Stimulated activated CD4-positive, alpha-beta T cell treated with anti-CD3 and anti-CD28 coated beads, TNF-alpha, amount 100 ng/mL, for 1 hour (primary cell): ENCODE measurements at places on chromosomes 4 and X.

DNA sequence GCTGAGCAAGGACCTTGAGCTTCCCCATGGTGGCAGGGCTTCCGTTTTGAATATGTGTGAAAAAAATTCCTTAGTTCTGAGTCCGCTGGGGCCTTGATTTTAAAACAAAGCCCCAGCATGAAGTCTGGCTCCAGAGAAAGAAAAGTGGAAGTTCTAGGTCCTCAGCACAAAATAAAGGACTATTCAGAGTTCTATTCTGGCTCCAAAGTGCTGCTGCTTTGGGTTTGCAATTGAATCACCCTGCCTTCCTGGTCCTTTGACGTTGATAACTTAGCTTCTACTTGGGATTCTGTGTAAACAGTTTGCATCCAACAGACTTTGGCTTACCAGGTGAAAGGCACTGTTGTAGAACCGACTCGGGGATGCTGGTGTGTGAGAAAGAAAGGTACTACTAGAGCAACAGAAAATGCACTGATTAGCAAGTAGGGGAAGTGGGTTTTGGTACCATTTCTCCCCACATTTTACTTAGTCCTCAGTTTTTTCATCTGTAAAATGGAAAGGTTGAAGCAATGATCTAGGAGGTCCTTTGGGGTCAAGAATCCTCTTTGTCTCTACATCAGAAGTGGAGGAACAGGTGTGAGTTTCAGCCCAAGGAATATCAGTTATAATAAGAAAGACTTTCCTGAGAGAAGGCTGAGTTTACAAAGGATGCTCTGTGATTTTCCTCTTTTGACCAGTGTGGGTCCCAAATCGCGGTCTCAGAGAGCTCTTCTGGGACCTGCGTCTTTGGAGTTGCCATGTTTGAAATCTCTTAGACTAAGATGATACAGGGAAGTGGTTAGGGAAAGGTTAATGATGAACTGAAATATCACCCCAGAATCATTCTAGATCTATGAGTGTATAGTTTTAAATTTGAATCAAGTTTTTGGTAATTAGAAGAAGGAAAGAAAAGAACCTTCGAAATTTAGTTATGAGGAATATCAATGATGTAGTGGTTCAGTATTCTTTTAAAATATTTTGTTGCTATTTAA, 28.2 kb downstream of the IGFBP7 start:
- DNase-seq: no peak

DNA sequence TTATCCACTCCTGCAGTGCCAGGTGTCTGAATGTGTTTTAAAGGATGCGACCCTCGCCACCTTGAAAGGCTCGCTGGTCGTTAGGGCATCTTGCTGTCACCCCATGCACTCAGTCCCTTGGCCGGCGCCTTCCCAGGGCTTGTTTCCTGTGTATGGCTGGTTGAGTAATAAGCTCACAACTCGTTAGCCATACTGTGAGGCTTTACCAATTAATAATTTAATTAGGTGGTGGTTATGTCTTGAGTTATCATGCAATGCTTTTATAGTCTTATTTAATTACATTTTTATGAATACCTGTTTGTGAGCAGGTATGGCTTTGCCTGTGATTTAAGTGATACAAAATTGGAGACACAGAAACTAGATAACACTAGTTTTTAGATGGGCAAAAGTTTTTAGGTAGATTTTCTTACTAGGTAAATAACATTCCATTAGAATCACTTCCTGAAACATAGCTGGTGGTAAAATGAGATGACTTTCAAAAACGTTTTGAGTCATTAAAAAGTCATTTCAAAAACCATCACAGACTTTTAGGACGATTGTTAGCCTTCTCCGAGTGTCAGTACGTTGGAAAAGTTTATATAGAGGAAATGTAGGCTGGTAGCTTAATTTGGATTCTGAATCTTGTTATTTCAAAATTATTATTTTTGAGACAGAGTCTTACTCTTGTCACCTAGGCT, 18.2 kb downstream of the PTTG2 start:
- DNase-seq: no peak

GRCh38 chrX:68048774-68049173, 384.5 kb downstream of the OPHN1 start:
- DNase-seq: no peak

GRCh38 chr4:107276052-107276451, 239.9 kb upstream of the DKK2 start:
- DNase-seq: no peak

- no peak for DNase-seq
These were observed 47.0 kb upstream of the SCOC start for GRCh38 chr4:140326395-140326993.

- no peak for DNase-seq
These were observed 291.2 kb upstream of the HS3ST1 start for GRCh38 chr4:11719879-11720278.

DNA sequence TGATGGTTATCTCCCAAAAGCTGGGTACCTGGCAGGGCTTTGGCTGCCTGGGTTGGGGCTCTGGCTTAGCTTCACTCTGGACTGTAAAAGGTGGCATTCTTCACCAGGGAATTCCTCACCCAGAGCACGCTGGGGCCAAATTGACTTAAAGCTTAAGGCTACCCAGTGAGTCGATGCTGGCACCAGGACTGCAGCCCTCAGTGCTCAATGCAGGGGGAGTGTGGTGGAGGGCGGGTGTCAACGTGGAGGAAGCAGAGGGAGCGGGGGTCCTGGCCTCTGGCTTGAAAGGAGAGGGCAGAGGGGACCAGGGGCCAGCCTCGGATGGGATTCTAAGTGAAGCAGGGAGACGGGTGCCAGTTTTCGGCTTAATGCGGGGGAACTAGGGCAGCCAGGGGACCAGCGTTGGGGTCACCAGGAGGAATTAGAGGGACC, 446 bp upstream of the FAM50A start:
- DNase-seq: no peak

DNA sequence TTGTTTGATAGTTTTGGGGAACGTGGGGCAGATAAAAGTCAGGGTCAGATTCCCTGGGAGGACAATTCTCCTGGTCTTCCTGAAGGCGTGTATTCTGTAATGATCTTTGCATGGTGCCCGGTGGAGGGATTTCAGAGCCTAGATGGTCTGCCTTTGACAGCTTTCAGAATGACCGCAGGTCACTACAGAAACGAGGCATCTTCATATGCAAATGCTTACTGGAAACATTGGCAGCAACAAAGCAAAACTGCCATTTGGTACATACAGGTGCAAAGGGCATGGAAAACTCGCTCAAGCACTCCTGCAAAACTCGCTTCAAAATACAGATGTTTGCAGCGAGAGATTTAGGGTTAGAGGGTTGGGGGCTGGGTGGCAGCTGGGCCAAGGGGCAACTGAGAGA, 8.8 kb downstream of the C4orf50 start:
- DNase-seq: no peak

GRCh38 chr4:118372251-118372650, 19.4 kb upstream of the PRSS12 start:
- DNase-seq: no peak

DNA sequence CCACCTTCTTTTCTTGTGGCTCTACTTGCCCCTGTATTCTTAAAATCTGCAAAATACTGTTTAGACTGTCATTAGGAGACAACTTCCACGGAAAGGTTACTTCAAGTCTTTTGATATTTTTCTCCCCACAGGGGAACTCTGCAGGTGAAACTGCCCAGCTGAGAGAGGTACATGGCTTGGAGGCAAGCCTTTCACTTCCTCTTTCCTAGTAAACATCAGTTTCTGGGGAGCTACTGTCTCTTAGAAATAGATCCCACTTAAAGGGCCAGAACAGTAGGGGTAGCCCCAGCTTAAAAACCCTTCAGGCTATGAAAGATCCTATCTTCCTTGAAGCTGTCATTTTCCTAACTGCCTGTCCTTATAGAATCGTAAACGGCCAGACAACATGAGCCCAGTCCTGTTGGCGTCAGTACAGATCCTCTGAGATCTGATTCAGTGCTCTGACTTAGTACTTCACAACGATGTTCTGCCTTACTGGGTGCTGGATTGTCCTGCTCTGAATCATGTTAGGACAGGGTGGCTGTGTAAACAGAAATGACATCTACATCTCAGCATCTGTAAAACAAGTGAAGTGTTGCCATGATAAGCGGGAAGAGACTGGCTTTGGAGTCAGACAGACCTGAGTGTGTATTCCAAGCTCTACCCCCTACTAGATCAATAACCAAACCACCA, 102.1 kb downstream of the ITIH6 start:
- DNase-seq: no peak

GRCh38 chr4:93780080-93780479, 48.5 kb upstream of the ATOH1 start:
- no peak for DNase-seq

DNA sequence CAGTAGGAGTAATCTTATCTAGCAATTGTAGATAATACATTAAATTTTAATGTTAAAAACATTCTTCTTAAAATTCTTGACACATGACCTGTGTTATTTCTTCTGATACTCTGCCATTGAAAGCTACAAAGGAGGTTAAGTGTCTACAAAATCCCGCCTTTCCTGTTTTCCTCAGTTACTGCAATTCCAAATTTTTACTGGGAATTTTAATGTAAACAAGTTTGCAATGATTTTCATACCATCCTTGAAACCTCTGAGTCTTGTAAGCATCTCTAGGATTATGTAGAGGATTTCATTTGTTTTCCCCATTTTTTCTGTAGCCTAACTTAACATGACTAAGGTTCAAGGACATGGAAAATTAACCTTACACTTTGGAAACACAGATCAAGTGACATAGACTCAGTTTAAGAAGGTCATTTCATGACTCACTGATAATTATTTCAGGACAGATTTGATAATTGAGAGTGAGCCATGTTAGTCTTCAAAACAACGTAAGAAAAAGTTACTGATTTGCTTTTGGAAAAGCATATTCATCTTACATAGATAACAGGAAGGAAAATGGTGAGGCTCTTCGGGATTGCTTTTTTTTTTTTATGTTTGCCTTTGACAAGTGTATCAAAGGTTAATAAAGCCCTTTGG, 39.6 kb upstream of the PDLIM5 start:
- no peak for DNase-seq

- peak; percentile 67 for DNase-seq
These were observed 95.6 kb downstream of the AFAP1 start for GRCh38 chr4:7843831-7844593.

GRCh38 chr4:187183826-187184225, 460.2 kb upstream of the FAT1 start:
- no peak for DNase-seq

- no peak for DNase-seq
These were observed 568.8 kb downstream of the PPARGC1A start for GRCh38 chr4:23320931-23321587.

GRCh38 chr4:186221624-186222023, 5.7 kb upstream of the KLKB1 start:
- DNase-seq: no peak

DNA sequence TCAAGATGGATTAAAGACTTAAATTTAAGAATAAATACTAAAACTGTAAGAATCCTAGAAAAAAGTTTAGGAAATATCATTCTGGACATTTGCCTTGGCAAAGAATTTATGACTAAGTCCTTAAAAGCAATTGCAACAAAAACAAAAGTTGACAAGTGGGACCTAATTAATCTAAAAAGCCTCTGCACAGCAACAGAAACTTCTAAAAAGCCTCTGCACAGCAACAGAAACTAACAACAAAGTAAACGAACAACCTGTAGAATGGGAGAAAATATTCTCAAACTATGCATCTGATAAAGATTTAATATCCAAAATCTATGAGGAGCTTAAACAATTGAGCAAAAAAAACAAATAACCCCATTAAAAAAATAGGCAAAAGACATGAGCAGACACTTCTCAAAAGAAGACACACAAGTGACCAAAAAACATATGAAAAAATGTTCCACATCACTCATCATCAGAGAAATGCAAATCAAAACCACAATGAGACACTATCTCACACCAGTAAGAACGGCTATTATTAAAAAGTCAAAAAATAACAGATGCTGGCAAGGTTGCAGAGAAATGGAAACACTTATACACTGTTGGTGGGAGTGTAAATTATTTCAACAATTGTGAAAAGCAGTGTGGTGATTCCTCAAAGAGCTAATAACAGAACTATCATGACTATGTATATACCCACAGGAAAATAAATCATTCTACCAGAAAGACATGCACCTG, 5.5 kb upstream of the OPRPN start:
- no peak for DNase-seq

GRCh38 chr4:105352826-105353225, 121.0 kb downstream of the PPA2 start:
- DNase-seq: no peak

GRCh38 chr4:67700116-67700737, 728 bp downstream of the UBA6 start:
- no peak for DNase-seq

DNA sequence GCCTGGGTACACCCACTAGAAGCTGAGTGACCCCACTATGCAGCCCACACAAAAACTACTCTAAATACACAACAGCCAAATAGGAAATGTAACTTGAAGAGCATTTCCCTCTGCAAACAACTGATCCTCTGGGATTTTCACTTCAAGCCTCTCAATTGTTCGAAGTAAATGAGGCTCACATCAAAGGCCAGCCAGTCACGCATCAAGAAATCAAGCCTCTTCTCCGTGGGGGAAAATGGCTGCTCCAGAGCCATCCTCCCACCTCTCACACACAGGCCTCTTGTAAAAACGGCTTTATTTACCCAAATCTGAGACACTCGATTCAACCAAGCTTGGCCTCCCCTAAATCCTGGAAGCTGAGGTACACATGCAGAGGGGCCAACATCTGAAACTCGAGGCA, 14.3 kb downstream of the PCDH19 start:
- no peak for DNase-seq

- no peak for DNase-seq
These were observed 817 bp upstream of the WDR19 start for GRCh38 chr4:39181520-39181904.

DNA sequence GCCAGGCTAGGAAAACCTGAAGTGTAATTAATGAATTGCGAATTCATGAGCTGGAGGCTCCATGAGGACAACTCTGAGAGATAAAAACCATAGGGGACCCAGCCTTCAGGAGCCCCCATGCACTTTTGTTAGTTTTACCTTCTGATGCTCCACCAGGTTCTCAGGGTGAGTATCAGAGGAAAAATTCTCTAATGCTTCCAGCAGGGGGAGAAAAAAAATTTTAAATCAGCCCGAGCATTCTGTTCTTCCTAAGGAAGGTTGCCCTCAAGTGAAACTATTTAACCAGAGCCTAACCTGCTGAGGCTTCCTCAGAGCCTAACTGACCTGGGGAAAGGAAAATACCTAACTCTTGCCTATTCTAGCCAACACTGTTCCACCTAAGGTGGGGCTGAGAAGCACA, 552.6 kb downstream of the PPARGC1A start:
- DNase-seq: no peak

DNA sequence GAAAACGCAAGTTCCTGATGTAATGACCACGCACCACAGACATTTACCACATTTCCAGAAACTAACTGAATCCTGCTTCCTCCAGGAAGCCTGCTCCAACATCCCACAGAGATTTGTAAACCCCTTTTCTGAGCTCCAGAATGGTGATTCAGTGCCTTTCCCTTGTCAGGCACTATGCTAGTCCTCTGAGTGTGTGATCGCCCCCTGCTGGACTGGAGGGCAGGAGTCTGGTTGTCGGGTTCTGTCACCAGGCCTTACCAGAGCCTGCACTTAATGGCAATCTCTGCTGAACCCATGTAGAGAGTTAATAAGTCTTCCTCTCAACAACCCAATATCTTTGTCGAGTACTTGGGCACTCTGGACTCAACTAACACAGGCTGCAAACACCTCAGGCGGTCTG, 14.5 kb upstream of the KDM5C start:
- DNase-seq: no peak
